Heart left ventricle (tissue), 16 donors: ENCODE measurements at places on chromosomes 7 and 10.

DNA sequence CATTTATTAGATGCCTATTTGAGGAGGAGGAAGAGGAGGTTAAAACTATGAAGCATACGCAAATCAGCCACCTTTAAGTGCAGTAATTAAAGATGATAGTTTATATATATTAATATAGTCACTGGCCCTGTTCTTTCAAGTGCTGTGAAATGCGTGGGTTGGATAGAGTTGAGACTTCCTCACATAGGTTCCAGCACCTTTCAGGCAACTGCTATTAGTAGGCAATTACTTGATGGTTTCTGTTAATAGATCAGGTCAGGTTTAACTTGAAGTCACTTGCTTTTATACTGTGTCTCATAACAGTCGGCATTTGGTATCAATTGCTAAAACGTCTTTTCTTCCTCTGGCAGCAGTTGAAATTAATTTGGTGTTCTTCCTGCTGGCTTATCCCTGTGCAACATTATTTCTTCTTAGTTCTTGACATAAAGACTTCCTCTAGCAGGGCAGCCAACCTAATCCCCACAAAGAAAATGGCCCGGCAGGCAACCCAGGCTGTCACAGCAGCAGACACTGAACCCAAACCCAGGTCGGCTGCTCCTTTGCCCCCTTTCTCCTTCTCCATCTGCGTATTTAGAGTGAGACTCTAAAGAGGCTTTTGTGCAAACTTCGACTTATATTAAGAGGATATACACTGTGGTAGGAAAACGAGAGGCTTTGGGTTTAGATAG, 35.3 kb upstream of the BET1 start:
- no peak overlapping the region for H3K4me3 ChIP-seq
- no peaks in the 10 kb centered on the region for H3K4me1 ChIP-seq
- no peaks in the 10 kb centered on the region for H3K36me3 ChIP-seq

DNA sequence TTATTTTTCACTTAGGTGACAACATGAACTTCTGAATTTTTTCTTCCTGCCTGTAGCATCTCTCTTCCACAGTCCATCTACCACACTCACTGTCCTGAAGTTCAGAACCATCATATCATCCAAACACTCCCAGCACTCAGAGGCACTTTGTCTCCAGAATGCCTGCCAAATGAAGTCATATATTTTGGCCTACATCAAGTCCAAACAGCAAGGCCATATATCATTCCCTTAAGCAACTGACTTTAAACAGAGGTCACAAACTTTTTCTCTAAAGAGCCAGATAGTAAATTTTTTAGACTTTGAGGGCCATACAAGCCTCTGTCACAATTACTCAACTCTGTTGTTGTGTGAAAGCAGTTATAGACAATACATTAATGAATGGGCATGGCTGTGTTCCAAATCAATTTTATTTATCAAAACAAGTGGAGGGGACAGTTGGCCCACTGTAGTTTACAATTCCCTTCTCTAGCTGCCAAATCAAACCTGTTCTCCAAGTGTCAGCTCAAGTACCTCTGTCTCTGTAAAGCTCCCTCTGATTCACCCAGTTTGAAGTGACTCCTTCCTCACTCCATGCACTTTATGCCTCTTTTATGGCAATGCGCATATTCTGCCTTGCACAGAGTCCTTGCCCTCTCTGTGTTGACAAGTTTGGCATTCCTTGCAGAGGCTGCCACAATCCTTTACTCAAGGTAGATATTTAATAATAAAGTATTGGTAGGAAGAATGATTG, 305.7 kb downstream of the FZD1 start:
- no peak overlapping the region for H3K27ac ChIP-seq
- H3K4me1 ChIP-seq, result no peaks in the 10 kb centered on the region
- no peaks in the 10 kb centered on the region for H3K36me3 ChIP-seq
- no peaks in the 10 kb centered on the region for H3K27me3 ChIP-seq
- H3K4me3 ChIP-seq, result no peak overlapping the region

GRCh38 chr7:29019896-29020295, 61.8 kb upstream of the TRIL start:
- H3K4me1 ChIP-seq, result peaks cover 19% of the 10 kb centered on the region
- no peaks in the 10 kb centered on the region for H3K27me3 ChIP-seq
- H3K4me3 ChIP-seq, result no peak overlapping the region

DNA sequence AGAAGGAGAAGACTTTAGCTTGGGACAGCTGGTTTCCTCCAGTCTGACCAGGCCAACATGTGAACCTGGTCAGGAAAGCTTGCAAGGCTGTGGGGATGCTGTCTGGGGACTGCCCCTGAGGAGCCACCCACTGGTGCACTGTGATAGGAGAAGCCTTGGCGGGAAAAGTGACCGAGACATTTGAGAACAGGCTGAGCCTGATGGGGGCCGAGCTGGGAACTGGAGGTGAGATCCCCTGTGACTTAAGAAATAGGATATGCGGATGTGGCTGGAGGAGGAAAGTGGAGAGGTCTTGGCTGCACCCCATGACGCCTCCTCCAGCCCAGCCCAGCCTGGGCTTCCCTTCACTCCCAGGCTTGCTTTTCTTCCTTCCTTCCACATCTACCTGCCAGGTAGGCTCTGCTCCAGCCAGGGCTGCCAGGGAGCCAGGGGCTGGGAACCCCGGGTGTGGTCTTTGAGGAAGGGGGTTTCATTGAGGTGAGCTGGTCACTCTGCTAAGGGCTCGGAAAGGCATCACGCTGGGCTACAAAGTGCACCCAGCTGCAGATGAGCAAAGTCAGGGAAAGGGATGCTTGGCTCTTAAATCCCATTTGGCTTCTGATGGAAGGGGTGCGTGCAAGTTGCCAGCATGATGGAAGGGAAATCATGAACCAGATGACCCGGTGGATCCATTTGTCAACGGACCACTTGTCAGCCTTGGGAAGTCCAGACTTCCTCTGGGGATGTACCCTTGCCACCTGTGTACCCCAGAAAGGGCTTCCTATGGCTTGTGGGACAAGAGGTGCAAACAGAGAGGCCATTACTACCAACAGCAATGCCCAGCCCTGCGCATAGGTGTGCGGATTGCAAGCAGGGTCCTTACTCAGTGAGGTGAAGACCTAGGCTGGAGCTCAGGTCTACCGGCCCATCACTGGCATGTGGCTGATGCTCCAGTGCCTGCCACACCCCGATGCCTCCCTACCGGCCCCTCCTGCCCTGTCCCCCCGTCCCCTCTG, 66.3 kb downstream of the C10orf143 start:
- peak; percentile 2 for DNase-seq
- no peaks in the 10 kb centered on the region for H3K4me1 ChIP-seq
- no peaks in the 10 kb centered on the region for H3K36me3 ChIP-seq

GRCh38 chr7:66043681-66044497, 31.7 kb upstream of the ASL start:
- peak overlapping the region; percentile 52 for H3K4me3 ChIP-seq
- H3K27me3 ChIP-seq, result no peaks in the 10 kb centered on the region
- no peak overlapping the region for H3K27ac ChIP-seq
- no peaks in the 10 kb centered on the region for H3K36me3 ChIP-seq
- peak; percentile 25 for DNase-seq

- no peaks in the 10 kb centered on the region for H3K27me3 ChIP-seq
- no peak for DNase-seq
- H3K27ac ChIP-seq, result no peak overlapping the region
- H3K36me3 ChIP-seq, result no peaks in the 10 kb centered on the region
- peaks cover 12% of the 10 kb centered on the region for H3K4me1 ChIP-seq
These were observed 5.3 kb upstream of the CLIP2 start for GRCh38 chr7:74283858-74284447.

DNA sequence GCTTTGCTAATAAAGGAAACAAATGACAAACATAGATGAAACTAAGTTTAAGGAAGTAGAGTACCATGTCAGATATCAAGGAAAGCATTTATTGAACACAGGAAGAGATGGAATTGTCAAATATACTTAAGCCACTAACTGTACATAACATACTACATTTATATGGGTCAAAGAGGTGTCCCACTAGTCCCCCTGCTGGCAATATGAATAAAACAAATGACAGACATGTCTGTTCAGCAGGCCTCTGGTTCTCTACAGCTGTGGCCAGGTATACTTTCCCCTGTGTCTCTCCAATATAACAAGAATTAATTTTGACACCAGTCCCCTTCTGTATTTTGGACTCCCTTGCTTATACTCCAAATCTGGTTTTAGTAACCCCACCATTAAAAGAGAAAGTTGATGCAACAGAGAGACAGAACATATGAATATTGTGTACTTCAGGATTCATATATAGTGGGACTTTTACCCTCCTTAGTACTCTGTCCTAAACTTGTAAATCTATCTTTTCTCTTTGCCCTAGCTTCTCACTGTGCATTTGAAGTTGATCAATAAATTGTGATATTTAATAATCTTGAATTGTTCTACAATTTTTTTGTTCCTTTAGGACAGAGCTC, 42.9 kb downstream of the CD36 start:
- no peaks in the 10 kb centered on the region for H3K4me1 ChIP-seq
- DNase-seq, result no peak
- H3K4me3 ChIP-seq, result no peak overlapping the region
- H3K36me3 ChIP-seq, result peaks cover 14% of the 10 kb centered on the region
- no peaks in the 10 kb centered on the region for H3K27me3 ChIP-seq

GRCh38 chr7:50369143-50370026, 64.9 kb downstream of the IKZF1 start:
- H3K27me3 ChIP-seq, result no peaks in the 10 kb centered on the region
- H3K27ac ChIP-seq, result no peak overlapping the region
- DNase-seq, result no peak
- H3K4me1 ChIP-seq, result no peaks in the 10 kb centered on the region
- H3K36me3 ChIP-seq, result no peaks in the 10 kb centered on the region
- H3K4me3 ChIP-seq, result no peak overlapping the region

- peaks cover 3% of the 10 kb centered on the region for H3K4me1 ChIP-seq
- peak overlapping the region; percentile 87 for H3K27ac ChIP-seq
These were observed 1.4 kb downstream of the HPS1 start for GRCh38 chr10:98445200-98445812.

DNA sequence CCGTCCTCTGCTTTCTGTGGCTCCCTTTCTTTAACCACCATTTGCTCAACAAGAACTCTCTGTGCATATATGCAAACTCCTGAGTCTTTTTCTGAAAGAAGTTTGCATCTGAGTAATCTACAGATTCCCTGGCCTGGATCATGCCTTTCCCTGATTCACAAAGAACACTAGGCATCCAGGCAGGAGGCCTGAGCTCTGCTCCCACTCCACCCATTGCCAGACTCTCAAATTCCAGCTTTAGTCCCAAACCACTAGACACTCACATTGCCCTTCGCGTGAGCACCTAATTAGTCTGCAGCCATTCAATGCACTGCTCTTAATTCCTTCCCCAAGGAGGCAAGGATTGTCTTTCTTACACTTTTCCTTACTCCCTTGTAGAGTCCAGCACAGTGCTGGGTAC, 60.9 kb downstream of the ABCC2 start:
- H3K27ac ChIP-seq, result no peak overlapping the region
- H3K36me3 ChIP-seq, result no peaks in the 10 kb centered on the region
- no peaks in the 10 kb centered on the region for H3K4me1 ChIP-seq
- DNase-seq, result no peak
- H3K4me3 ChIP-seq, result no peak overlapping the region

GRCh38 chr10:13608246-13608853, 21.6 kb downstream of the PRPF18 start:
- DNase-seq, result no peak
- no peak overlapping the region for H3K27ac ChIP-seq
- peaks cover 15% of the 10 kb centered on the region for H3K4me1 ChIP-seq
- H3K27me3 ChIP-seq, result no peaks in the 10 kb centered on the region

DNA sequence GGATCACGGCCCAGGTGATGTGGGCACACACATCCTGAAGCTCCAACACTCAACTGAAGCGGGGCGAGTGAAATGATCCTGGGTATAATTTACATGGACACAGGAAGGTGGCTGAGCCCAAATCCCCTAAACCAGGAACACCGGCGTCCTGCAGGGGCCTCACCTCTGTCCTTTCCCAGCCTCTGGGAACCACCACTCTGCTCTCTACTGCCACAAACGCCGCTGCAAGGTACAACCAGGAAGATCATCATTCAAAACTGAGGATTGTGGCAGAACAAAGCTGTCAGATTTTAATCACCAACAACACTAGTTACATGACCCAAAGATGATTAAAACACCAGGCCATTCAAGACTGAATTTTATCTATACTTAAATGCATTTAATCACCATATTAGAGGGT, 104.0 kb downstream of the DIP2C start:
- H3K4me1 ChIP-seq, result peaks cover 30% of the 10 kb centered on the region
- H3K27ac ChIP-seq, result no peak overlapping the region
- H3K27me3 ChIP-seq, result no peaks in the 10 kb centered on the region
- H3K36me3 ChIP-seq, result no peaks in the 10 kb centered on the region
- DNase-seq, result no peak

- H3K4me3 ChIP-seq, result no peak overlapping the region
- H3K36me3 ChIP-seq, result no peaks in the 10 kb centered on the region
- no peaks in the 10 kb centered on the region for H3K27me3 ChIP-seq
- DNase-seq, result no peak
- no peak overlapping the region for H3K27ac ChIP-seq
These were observed 96.7 kb upstream of the SLC25A13 start for GRCh38 chr7:96418581-96418980.

DNA sequence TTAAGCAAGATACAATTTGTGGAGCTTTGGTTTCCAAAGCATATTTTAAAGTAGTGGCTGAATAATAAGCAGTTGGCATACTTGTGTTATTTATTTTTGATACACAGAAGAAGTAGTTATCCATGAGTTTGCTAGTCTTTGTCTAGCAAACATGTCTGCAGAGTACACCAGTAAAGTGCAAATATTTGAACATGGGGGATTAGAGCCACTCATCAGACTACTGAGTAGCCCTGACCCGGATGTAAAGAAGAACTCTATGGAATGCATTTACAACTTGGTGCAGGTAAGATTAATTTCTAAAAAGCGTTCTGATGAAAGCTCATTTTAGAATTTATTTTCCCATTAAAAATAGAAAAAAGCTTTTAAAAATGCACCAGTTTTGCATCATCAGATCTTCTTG, 31.4 kb downstream of the ARMC3 start:
- H3K4me3 ChIP-seq, result no peak overlapping the region
- no peak overlapping the region for H3K27ac ChIP-seq
- H3K27me3 ChIP-seq, result no peaks in the 10 kb centered on the region
- no peaks in the 10 kb centered on the region for H3K36me3 ChIP-seq

DNA sequence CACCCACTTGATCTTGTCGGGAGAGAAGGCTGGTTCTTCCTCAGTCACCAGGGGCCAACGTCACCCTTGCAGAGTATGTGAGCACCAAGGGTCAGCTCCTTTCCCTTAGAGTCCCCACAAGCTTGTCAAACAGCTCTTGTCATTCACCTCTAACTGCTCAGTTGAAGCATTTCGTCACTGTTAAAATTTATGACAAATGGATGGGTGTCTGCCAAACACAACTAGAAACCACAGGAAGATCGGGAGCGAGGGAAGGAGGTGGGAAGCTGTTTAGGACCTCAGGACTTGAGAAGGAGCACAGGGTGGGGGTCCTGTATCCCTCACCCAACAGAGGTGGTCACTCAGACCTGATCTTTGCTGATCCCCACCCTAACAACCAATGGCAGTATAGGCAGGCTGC, 373.3 kb upstream of the IGFBP3 start:
- no peaks in the 10 kb centered on the region for H3K36me3 ChIP-seq
- H3K27ac ChIP-seq, result no peak overlapping the region
- no peak overlapping the region for H3K4me3 ChIP-seq
- no peak for DNase-seq
- H3K27me3 ChIP-seq, result no peaks in the 10 kb centered on the region

GRCh38 chr10:35927341-35927740, 285.2 kb upstream of the FZD8 start:
- peaks cover 7% of the 10 kb centered on the region for H3K4me1 ChIP-seq
- no peaks in the 10 kb centered on the region for H3K36me3 ChIP-seq
- H3K4me3 ChIP-seq, result no peak overlapping the region
- H3K27me3 ChIP-seq, result no peaks in the 10 kb centered on the region
- H3K27ac ChIP-seq, result no peak overlapping the region
